ENCODE measurements at places on chromosomes 4 and X.

GRCh38 chr4:121728798-121729226 is 32.0 kb upstream of the ANXA5 start:
- DNase-seq: no peak

GRCh38 chr4:2850966-2851798 is 7.5 kb downstream of the ADD1 start:
- DNase-seq: no peak

DNA sequence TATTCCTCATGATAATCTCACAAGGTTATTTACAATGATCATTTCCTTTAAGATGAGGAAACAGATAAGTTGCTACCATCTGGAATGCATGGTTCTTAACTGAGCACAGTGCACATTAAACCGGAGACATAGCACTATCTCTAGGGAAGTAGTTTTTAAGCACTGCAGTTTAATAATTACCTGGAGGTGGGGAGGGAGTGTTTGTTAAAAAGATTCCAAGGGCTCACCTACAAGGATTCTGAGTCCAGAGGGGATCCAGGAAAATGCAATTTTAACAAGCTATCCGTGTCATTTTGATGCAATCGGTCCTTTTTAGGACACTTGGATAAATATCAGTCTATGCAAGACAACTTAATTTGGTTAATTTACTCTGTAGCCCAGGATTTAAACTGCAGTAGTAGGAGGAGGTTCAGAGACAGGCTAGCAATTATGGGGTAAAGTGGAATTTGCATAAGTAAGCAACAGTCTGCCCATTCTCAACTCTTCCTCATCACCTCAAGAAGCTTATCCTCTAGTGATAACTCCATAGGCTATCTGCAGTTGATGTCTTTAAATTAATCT is 2.8 kb upstream of the PDLIM5 start:
- DNase-seq: no peak

GRCh38 chr4:55372259-55372658 is 23.5 kb upstream of the TMEM165 start:
- no peak for DNase-seq

GRCh38 chr4:7593646-7594412 is 159.1 kb upstream of the PSAPL1 start:
- DNase-seq: no peak

DNA sequence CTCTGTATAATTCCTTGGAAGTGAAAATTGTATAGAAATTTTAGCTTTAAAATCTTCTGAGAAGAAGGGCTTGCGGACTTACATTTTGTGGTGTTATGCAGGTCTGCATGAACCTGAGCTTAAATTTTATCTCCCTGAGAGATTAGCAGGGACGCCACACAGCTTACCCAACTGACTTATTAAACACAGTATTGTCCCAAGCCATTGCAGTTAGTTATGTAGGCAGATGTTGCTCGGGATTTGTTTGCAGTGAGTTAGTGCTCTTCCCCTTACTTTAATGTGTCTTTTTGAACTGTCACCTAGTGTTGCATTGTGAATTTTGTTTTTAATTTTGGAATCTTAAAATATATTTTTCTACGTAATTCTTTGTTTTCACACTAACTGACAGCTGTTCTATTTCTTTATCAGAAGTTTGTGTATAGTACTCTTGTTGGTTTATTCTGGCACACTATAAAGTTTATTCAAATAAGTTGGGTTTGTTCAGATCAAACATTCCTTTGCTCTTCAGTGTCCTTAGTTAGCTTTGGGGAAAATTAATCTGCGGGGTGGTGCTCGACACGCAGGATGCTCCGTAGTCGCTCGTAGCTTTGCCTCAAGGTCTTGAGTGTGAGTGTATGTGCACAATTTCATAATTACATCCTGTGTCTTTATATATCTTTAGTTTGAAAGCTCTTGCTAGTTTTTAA is 145.4 kb downstream of the STIM2 start:
- DNase-seq: no peak

DNA sequence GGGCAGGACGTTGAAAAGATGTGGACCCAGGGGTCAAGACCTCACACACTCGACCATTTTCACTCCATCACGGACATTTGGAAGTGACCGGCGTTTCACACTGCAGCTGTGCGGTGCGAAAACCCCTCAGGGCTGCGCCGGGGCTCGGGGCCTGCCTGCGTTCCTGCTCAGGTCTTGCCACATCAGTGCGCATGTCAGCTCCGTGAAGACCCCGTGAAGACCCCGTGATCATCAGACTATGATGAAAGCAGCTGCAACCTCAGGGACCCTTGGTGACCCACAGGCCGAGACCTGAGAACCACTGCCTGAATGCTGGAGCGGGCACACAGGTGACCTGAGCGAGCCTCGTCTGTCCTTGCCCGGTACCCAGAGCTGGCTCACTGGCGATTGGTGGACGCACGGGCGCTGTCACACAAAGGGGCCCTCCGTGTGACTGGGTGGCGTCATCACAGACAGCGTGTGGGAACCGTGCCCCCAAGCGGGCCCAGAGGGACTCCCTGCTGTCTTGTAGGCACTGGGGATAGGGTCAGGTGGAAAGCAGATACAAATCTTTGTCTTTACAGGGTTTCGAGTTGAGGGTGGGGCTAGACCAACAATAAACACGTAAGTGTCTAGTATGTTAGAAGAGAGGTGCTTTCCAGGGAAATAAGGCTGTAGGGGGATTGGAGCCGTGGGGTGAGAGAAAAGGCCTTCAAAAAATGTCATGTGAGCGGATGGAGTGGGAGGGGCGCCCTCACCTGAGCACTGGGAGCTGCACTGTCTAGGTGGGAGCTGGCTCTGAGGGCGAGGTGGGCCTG is 12.7 kb downstream of the MSANTD1 start:
- no peak for DNase-seq

DNA sequence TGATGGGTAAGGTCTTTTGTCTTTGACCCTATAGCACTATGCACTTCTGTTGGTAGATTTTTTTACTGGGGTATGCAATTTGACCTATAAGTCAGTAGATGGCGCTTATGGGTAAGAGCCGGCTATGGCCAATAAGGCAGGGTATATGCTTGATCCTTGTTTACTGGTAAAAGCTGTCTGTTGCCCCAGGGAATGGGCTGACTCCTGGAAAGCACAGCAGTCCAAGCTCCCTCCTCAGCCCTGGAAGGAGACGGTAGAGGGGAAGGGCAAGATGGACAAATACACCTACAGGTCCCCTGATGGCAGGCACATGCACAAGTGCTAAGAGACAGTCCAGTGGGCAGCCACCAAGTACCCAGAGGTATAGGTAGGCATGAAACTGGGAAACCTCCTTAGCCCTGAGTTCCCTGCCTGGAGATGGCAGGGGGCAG is 63.7 kb downstream of the ADAMTS3 start:
- no peak for DNase-seq

- DNase-seq: peak; percentile 68
Observed at GRCh38 chr4:36244257-36245082, at the start of gene ARAP2. ARAP2 (minus strand) TSS chr4:36244514; CDS start chr4:36229486, 15,028 bp downstream.

- no peak for DNase-seq
Observed at GRCh38 chr4:52729586-52729985, 21.6 kb downstream of the ERVMER34-1 start.

DNA sequence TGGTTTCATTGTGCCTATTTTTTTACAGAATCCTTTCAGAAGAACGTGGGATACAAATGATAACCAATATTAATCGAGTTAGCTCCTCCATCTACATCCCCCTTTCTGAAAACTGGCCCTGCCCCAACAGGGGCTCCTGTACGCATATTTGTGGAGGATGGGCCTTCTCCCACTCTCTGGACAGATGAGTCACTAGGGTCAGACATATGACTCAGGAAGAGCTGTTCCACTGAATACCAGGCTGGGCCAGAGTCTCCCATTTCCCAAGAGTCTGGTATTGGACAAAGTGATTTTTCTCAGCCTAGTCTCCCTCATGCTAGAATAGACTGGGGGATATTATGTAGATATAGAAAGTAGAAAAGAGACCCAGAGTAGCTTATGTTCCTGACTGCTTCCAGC is 142.4 kb downstream of the TSPAN5 start:
- DNase-seq: no peak

DNA sequence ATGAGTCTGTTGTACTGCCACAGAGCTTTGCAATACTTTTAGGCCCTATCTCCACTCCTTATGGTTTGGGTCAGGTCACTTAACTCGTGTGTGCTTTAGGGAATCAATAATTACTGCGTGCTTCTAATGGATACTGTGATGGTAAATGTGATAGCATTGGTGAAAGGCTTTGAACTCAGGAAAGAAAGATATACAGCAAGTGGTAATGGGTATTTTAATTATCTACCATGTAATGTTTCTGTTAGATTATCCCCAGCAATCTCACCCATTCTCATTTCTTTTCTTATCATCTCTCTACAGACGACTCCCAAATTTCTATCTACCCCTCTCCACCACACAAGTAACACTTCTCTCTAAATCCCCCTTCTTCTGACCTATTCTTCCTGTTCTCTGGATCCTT is 128.6 kb downstream of the GPC3 start:
- DNase-seq: no peak

DNA sequence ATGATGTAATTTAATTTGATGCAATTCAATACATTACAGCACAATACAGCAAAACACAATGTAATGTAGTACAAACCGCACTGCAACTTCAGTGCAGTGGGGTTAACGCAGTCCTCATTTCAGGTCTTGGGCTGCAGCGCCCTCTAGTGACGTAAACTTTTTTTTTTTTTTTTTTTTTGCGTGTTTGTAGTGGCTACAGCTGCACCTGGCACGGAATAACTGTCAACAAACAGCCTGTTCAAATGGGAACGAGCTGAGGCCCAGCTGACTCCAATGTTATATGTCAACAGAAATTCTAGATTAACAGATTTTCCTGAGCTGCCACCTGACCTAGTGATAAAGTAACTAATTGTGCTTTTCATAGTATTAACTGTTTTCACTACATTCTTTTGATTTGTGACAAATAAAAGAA is 33.5 kb upstream of the RASSF6 start:
- DNase-seq: no peak

DNA sequence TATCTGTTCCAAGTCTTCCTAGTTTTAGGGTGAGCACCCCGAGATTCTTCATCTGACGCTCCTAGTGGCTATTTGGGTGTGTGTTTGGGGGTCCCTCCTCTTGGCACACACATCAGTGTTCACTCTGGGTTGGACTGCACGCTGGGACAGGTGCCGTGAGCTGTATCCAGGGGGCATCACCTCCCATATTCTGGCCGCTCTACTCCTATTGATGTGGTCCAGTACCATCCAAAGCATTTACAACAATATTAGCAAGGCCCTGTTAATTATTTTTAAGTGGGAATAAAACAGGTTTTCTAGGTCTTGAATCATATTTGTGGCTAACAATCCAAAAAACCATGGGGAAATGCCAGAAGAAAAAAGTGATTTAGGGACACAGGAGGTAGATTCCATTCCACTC is 26.4 kb downstream of the CYTL1 start:
- no peak for DNase-seq

GRCh38 chr4:86560447-86560846 is 33.7 kb upstream of the PTPN13 start:
- no peak for DNase-seq

GRCh38 chr4:182126096-182126495 is 117.1 kb upstream of the TENM3 start:
- DNase-seq: no peak

- no peak for DNase-seq
Observed at GRCh38 chr4:80011636-80012236, 61.3 kb downstream of the ANTXR2 start.

GRCh38 chrX:2879670-2880069 is 49.5 kb downstream of the ARSD start:
- DNase-seq: no peak

GRCh38 chr4:112520598-112521122 is 4.7 kb upstream of the NEUROG2 start:
- DNase-seq: no peak

DNA sequence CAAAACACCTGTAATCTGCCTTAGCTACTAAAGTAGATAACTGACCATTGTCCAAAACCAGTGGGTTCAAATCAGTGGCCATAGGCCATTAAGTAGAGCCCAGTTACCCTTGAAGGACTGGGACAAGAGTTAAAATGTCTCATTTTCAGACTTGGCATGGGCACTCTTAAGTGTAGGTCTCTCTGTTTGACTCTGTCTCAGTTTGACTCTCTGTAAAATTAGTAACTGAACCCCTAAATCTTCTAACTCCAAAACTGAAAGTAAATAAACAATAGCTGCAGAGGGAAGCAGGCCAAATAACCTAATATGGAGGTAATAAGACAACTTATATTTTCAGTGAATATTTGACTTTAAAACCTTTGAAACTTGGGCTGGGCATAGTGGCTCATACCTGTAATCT is 89.1 kb downstream of the SLC16A2 start:
- DNase-seq: no peak

DNA sequence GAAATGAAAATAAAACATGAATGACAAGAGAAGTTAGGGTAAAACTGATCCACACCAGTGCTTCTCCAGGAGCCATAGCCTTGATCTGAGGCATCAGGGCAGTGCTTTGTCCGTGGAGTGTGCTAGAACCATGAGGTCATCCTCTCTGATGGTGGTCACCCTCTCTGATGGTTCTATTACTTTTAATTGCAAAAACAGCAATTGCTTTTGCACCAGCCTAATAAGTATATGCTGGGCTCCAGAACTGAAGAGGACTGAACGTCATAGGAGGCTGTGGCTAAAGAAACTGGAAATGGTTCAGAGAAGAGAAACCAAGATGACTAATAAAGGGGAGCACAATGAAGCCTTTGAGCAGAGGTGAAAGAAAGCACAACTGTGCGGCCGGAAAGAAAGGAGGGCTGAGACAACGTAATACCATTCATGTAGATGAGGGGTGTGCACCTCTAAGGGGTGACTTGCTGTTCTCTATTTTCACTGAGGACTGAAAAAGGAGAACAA is 17.0 kb upstream of the TMEM154 start:
- DNase-seq: peak; percentile 41

- DNase-seq: no peak
Observed at GRCh38 chrX:31190221-31190975, 118.6 kb upstream of the FTHL17 start.

- DNase-seq: no peak
Observed at GRCh38 chrX:131792356-131792749, 230.7 kb upstream of the STK26 start.

GRCh38 chr4:126976850-126977632 is 655.7 kb upstream of the INTU start:
- DNase-seq: no peak

DNA sequence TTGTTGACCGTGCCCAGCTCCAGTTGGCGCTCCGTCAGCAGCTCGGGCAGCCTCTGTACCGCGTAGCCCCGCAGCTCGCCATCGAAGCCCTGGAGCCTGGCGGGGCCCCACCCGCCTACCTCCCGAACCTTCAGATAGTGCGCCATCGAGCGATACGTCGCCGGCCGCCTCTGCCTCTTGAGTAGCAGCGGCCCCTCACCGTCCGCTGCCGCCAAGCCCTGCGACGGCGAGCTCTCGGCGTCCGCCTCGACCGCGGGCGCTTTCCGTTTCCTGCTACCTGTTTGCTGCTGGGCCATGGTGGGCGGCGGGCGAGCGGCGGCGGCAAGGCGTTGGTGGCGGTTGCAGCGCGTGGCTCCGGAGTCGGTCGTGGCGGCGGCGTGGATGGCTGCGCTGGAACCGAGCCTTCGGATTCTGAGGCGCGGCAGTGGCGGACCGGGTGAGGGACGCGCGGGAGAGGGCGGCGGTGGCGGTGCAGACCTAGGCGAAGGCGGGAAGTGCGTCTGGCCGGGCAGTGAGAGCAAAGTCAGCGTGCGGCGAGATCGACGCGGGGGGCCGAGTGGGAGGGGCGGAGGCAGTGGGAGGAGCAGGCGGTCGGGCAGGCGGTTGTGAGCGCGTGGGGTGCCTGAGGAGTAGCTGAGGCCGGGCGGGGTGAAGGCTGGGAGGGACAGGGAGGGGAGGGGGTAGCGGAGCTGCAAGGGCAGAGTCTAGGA is at the start of gene DCAF12L1:
TSS of gene DCAF12L1 (minus strand) at position 502 of the 710 bp plus-strand sequence. CDS start at position 296, 206 bp downstream.
- DNase-seq: no peak

- no peak for DNase-seq
Observed at GRCh38 chr4:102663073-102663472, 97.7 kb downstream of the MANBA start.

- no peak for DNase-seq
Observed at GRCh38 chrX:30930143-30930542, 41.1 kb upstream of the TAB3 start.
